Tibial artery (tissue), 4 donors: ENCODE measurements at places on chromosomes 1 and 21.

DNA sequence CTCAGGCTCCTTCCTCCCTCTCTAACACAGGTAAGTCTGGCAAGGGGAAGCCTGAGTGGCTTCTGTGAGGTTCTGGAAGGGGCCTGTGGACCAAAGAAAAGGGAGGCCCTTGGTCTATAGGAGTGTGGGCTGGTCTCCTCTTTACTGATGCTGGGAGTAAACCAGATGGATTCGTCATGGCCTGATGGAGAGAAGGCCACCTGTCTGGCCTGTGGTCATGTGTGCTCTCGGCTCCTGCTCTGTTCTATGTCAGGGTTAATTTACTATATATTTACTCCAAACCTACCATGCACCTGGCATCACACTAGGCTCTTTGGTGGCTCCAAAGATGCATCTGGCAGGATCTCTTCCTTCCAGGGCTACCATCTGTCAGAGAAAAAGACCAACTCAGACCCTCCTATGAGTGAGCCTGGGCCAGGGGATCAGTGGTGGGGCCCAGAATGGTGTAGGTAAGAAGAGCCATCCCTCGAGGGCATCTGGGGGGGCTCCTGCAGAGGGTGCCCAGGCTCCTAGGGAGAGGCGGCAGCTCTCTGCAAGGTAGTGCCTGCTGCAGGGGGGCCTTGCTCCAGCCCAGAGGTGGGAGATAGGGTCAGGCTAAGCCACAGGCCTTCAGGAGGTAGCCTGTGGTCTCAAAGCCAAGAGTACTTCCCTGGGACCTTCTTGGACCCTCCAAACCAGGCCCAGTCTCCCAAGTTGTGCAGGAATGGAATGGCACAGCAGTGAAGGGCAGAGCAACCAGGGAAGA lies 68.2 kb upstream of the SELENON start:
- DNase-seq: no peak

DNA sequence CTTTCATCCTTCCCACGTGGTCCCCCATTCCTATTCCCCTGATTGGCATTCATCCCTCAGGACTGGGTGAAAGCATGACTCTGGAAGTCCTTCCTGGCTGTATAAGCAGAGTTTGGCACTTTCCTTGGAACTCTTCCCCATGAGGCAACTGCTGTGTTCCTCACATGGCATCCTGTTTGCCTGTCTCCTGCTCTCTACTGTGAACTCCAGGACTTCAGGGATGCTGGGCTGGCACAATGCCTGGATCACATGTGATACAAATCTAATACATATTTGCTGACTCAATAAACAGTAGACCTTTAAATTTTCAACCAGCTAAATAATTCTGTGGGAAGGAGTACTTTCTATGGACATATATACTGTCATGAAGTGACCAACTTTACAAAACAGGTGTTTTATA lies 46.8 kb upstream of the EDEM3 start:
- DNase-seq: peak; percentile 41

- DNase-seq: peak; percentile 98
Measured at GRCh38 chr1:27366411-27367159, at the start of gene MAP3K6. MAP3K6 (minus strand) TSS chr1:27366961; CDS start chr1:27366597, 364 bp downstream.

GRCh38 chr1:28680151-28680550 lies 11.6 kb downstream of the GMEB1 start:
- no peak for DNase-seq

- no peak for DNase-seq
Measured at GRCh38 chr1:28326984-28327383, 1.9 kb upstream of the MED18 start.
